Astrocyte of the hippocampus (primary cell): ENCODE measurements at places on chromosomes 1 and 21.

DNA sequence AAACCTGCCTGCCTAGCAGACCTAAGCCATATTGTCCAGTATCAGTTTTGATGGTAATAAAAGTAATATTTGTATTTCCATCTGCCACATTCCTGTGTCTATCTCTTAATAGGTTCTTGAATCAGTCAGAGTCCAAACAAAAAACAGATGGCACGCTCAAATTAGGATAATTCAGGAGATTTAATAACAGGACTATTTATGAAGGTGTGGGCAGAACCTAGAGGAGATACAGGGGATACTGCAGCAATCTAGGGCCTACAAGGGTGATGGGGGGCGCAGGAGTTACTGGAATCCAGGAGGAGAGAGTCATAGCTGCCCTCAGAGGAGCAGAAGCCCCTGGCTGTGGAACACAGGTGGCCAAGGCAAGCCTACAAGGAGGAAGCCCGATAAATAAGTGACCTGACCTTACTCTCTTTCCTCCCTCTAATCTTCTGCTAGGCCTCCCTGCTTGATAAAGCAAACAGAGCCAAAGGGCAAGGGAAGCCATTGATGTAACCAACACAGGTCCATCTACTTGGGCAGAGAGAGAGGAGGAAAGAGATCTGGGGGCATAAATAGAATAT lies 11.9 kb upstream of the HYI start:
- DNase-seq, result no peak

GRCh38 chr1:156114919-156115513 lies 505 bp downstream of the LMNA start:
- DNase-seq, result peak; percentile 56

DNA sequence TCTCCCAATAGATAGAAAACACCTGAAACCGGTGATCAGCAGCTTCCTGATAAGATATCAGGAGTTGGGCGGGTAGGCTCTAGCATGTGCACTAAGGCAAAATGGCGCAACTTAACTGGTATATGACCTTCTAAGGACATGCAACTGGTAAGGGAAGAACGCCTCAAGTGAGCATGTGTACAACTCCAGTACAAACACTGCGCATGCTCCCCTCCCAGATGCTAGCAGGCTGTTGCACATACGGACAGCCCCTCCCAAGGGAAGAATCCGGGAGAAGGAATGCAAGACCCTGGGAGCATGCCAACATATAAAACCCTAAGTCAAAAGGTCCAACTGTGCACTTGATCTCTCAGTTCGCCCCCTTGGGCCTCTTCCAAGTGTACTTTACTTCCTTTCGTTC lies 110.8 kb downstream of the TSEN15 start:
- no peak for DNase-seq

DNA sequence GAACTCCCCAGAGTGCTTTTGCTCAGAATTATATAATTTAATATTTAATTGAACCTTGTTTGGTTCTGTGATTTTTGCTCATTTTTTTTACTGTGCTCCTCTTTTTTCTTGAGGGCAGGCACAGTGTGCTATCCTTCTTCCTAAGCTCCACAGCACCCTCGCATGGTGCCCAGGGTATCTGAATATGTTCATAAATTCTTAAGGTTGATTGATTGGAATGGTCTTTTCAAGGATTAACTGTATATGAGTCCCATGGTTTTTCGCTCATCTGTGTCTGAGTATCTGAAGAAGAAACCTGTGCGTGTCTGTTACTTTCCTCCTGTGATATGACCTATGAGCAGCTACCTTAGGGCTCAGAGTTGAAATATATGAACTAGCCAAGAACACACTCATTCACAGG lies 393.7 kb downstream of the HLX start:
- no peak for DNase-seq

DNA sequence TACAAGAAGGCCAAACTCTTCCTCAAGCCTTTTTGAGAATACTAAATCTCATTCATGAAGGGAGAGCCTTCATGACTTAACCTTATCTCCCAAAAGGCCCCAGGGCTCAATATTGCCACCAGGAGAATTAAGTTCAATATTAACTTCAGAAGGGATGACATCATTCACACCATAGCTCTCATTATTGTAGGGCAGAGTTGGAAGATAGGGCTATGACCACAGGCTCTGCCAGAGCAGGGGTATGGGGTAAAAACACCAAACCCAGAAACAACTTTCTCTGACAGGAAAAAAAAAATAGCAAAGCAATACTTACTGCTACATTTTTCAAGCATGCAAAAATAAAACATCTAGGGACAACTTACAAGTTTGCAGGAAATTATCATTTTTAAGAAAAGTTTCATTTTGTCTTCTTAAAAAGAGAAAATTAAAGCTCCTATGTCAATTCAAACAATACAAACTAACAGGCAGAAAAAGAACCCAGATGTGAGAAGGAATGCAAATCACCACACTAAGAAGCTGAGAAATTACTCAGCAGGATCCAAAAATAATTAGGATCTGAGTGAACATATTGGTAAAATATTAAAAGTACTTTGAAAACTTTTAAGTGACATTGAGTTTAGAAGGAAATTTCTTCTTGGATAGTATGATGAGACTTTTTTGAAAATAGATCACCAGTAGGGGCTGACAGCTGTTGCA lies 1156.5 kb downstream of the NCAM2 start:
- DNase-seq, result no peak

GRCh38 chr1:239388159-239388485 lies 1.8 kb downstream of the CHRM3 start:
- DNase-seq, result no peak

GRCh38 chr1:209427811-209428210 lies 155.7 kb upstream of the CAMK1G start:
- DNase-seq, result no peak

DNA sequence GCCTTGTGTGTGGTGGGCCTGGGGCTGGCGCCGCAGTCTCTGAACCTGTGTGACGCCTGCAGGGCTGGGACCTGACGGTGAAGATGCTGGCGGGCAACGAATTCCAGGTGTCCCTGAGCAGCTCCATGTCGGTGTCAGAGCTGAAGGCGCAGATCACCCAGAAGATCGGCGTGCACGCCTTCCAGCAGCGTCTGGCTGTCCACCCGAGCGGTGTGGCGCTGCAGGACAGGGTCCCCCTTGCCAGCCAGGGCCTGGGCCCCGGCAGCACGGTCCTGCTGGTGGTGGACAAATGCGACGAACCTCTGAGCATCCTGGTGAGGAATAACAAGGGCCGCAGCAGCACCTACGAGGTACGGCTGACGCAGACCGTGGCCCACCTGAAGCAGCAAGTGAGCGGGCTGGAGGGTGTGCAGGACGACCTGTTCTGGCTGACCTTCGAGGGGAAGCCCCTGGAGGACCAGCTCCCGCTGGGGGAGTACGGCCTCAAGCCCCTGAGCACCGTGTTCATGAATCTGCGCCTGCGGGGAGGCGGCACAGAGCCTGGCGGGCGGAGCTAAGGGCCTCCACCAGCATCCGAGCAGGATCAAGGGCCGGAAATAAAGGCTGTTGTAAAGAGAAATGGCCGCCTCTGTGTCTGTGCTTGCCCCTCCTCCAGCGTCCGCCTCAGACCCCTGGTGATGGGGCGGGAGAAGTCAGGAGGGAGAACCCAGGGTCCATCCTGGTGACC lies 788 bp downstream of the ISG15 start:
- no peak for DNase-seq

DNA sequence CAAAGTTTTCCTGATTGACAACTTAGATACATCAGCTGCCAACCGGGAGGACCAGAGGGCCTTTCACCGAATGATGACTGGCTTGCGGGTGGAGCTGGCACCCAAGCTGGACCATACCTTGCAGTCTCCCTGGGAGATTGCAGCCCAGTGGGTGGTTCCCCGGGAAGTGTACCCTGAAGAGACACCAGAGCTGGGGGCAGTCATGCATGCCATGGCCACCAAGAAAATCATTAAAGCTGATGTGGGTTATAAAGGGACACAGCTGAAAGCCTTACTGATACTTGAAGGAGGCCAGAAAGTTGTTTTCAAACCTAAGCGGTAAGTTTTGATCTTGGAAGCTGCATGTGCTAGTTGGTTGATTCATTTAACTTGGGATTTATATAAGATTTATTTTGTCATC lies 18.2 kb downstream of the FAM20B start:
- DNase-seq, result no peak

- no peak for DNase-seq
Observed at GRCh38 chr1:89259283-89259971, 13.2 kb downstream of the GBP5 start.

- DNase-seq, result peak; percentile 94
Observed at GRCh38 chr1:201170533-201171062, 16.3 kb upstream of the TMEM9 start.

DNA sequence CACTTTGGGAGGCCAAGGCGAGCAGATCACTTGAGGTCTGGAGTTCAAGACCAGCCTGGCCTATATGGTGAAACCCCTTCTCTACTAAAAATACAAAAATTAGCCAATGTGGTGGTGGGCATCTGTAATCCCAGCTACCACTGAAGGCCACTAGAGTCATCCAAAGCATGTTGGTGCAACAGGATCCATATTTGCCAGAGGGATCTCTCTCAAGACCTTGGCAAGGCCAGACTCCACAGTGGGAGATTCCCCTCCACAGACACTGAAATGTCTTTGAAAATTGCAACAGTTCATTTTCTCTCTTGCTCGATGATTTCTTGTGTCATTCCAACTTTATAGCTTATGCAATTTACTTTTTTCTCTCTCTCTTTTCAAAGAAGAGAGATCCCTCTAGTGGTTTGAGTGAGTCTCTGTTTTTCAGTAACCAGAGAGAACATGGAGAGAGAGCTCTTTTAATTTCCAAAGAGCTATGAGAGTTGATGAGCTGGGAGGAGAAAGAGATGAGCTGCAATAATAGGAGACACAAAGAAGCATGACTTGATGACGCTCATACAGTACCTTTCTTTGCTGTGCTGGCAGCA lies 176.8 kb upstream of the USP25 start:
- DNase-seq, result peak; percentile 27

DNA sequence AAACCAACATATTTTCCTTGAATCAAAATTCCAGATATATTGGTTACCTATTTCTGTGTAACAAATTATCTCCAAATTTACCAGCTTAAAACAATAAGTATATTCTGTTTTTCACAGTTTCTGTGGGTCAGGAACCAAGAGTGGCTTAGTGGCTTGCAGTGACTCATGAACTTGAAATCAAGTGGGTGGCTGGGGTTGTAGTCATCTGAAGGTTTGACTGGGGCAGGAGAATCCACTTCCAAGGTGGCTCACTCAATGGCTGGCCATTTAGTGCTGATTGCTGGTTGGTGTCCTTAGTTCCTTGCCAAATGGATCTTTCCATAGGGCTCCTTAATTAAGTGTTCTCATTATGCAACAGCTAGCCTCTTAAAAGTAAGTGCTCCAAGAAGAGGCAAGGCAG lies 43.8 kb downstream of the ALG14 start:
- DNase-seq, result no peak

- DNase-seq, result no peak
Observed at GRCh38 chr1:52057255-52057654, 1.2 kb downstream of the BTF3L4 start.

DNA sequence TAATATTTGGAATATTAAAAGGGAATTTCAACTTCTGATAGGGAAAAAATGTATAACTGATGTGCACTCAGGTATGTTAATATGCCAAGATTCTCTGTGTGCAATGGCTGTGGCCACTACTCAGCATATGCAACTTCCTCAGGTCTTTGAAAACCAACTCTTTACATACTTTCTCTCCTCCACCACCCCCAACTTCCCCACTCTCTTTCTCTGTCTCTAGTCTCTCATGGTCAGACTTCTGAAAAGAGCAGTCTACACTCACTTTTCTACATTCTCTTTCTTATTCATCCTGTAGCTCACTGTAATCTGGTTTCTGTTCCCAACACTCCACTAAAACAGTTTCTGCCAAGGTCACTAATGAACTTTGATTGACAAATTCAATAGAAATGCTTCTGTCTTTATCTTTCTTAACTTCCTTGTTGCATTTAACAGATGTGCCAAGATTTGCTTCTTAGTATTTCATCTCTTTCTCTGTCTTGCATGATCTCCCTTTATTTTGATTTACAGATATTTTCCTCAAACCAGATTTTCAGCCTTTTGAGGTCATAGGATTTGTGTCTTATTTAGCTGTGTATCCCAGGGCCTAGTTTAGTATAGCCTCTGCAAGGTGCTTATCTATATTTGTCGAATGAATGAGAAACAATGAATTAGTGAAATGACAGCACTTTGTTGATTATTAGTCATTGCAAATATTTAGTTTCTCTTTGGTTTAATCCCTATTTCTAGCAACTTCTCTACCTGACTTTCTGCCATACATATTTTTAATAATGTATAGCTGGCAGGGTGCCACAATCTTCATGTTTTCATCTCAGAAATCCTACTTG lies 168.9 kb downstream of the LMO4 start:
- no peak for DNase-seq

DNA sequence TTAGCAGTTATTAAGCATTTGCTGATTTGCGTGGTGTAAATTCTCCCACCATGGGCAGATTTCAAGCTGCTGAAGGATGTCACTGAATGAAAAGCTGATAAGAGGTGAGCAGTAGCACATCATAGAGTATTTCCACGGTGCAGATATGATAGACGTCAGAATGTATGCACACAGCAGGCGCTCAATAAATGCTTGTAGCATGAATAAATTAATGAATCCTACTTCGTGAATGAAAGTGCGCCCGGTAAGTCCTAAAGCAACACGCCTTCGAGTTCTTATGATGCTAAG lies 510 bp upstream of the UBIAD1 start:
- no peak for DNase-seq
